ENCODE measurements at places on chromosomes 12 and 14.
A peak's percentile ranks its signal among the peaks of the same experiment; 100 is the strongest.

GRCh38 chr14:45038256-45038655 is 45.7 kb upstream of the PRPF39 start:
- DNase-seq = no peak

DNA sequence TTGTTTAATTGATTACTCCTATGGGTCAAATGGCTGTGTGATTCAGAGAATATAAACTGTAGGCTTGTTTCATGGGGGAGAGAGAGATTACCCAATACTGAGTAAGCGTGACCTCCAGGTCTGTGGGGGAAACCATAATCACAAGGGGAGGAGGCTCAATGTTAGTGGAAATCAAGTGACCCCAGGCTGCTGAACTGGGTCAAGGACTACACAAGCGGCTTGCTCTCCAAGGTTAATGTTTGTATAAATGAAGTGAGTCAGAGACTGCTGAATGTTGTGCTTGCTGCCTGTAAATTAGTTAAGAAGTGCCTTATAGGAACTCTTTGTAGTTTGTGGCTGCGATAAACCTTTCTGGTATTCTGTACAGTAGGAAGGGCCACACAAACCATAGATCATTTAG is 479.7 kb downstream of the AACS start:
- no peak for DNase-seq

GRCh38 chr14:33435911-33436689 is 497.4 kb downstream of the NPAS3 start:
- peak; percentile 49 for DNase-seq

DNA sequence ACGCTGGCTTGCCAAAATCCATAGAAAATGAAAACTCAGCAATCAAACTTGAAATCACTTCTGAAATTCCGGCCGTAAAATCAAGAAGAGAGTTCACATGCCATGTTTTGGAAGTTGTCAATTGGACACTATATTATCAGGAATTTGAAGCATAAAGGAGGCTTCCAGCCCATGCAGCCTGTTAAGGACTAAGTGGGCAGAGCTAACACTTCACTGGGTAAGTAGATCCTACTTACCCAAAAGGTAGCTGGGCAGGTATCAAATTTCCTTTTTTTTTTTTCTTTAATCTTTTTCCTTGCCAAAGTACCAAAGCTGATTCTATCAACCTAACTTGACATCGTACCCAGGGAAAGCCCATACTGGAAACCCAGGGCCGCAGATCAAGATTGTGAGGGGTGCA is 71.5 kb upstream of the ARHGAP5 start:
- DNase-seq = no peak
